ENCODE measurements at places on chromosomes 1 and 21. TPM values are rescaled to one million over a fixed set of nuclear protein-coding genes. Genes with fewer than 3 reads are reported as not detected.

RNASEL gene
- total RNA-seq = 3.5 TPM

NMNAT2 gene
- 0.53 TPM for total RNA-seq

SH2D5 gene
- 1.7 TPM for total RNA-seq

CFAP107 gene
- not detected for total RNA-seq

DNAI4 gene
- total RNA-seq = 5.3 TPM

GREM2 gene
- total RNA-seq = not detected

INKA2 gene
- 0.58 TPM for total RNA-seq

TEKT2 gene
- not detected for total RNA-seq

SYTL1 gene
- total RNA-seq = 2.8 TPM

RAB42 gene
- total RNA-seq = 13.5 TPM

HCRTR1 gene
- total RNA-seq = not detected

DUSP10 gene
- total RNA-seq = 10.1 TPM

NAXE gene
- total RNA-seq = 76.2 TPM

RCAN1 gene
- total RNA-seq = 21.6 TPM

S100A3 gene
- total RNA-seq = 5.8 TPM

SHISAL2A gene
- total RNA-seq = not detected

Data from myometrial cell (primary cell).